ENCODE measurements at places on chromosomes 5 and 9. TPM values are rescaled to one million over a fixed set of nuclear protein-coding genes. Genes with fewer than 3 reads are reported as not detected.

GALNT12 gene
- total RNA-seq: 37.4 TPM

GOLGA1 gene
- total RNA-seq: 6.7 TPM

PHYHD1 gene
- total RNA-seq: 16.3 TPM

EIF4E1B gene
- total RNA-seq: not detected

IRX2 gene
- total RNA-seq: 3.3 TPM

CRHBP gene
- 0.26 TPM for total RNA-seq

SPINK13 gene
- not detected for total RNA-seq

RGMB gene
- 14.7 TPM for total RNA-seq

SPATA31E1 gene
- total RNA-seq: not detected

PCDHA1 gene
- total RNA-seq: under 0.01 TPM

ACTBL2 gene
- under 0.01 TPM for total RNA-seq

SEC24A gene
- 11.6 TPM for total RNA-seq

CEL gene
- total RNA-seq: 0.32 TPM

SLC31A1 gene
- total RNA-seq: 8.2 TPM

OTULINL gene
- not detected for total RNA-seq

MUSK gene
- 2.1 TPM for total RNA-seq

HSD17B3 gene
- not detected for total RNA-seq

GFI1B gene
- not detected for total RNA-seq

UBAP1 gene
- total RNA-seq: 17.9 TPM

PGM5 gene
- total RNA-seq: 49.6 TPM

TDRD7 gene
- total RNA-seq: 7.9 TPM

CYFIP2 gene
- total RNA-seq: 7.0 TPM

SLC6A3 gene
- total RNA-seq: not detected

GCNT4 gene
- 0.16 TPM for total RNA-seq

PHF24 gene
- 0.16 TPM for total RNA-seq

TSSK1B gene
- 0.16 TPM for total RNA-seq

CRB2 gene
- not detected for total RNA-seq

Data from bronchial smooth muscle cell (primary cell).